NCI-H1694 (cell line): ENCODE measurements at places on chromosomes 16 and 17.
A peak's percentile ranks its signal among the peaks of the same experiment; 100 is the strongest.

- DNase-seq: no peak
These were observed 13.7 kb downstream of the KANSL1 start for GRCh38 chr17:46179375-46179999.

- no peak for DNase-seq
These were observed 9.9 kb downstream of the TMIGD1 start for GRCh38 chr17:30323895-30324319.

GRCh38 chr16:22739077-22739476 is 74.9 kb upstream of the HS3ST2 start:
- no peak for DNase-seq

GRCh38 chr16:48517493-48517892 is 92.5 kb downstream of the N4BP1 start:
- no peak for DNase-seq

GRCh38 chr17:41544935-41545334 is 16.8 kb upstream of the KRT19 start:
- no peak for DNase-seq

DNA sequence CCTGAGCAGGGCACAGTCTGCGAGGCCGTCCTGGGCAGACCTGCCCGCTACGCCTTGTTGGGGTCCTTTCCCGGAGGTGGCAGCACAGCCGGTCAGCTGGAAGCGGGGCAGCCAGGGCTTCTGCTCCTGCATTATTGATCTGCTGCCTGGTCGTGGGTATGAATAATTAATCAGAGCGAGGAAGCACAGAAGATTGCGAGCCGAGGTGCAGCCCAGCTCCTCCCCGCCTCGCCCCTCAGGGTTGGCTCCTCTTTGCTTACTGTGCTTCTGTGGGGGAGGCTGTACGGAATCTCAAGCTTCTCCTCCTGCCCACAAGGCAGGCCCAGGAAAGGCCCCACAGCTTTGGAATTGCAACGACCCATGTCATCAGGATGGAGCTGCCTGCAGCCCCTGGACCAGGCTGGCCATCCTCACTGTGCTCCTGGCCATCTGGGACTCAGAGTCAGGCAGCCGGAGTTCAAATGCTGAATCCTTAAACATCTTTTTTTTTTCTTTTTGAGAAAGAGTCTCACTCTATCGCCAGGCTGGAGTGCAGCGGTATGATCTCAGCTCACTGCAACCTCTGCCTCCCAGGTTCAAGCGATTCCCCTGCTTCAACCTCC is 25.6 kb downstream of the TRARG1 start:
- DNase-seq: no peak

DNA sequence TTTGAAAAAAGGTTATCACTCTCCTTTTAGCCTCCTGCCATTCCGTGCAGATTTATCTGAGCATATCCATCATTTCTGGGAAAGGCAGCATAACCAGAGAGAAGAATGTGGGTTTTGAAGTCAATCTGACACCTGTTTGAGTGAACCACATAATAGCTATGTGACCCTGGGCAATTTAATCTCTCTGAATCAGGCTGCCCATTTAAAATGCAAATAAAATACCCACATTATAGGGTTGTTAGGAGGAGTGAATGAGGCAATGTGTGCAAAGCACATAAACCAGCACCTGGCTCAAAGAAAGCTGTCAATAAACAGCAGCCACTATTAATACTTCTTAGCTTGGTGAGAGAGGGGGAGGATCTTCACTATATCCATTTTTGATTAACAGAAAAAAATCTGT is 88.0 kb downstream of the CACNG1 start:
- no peak for DNase-seq

DNA sequence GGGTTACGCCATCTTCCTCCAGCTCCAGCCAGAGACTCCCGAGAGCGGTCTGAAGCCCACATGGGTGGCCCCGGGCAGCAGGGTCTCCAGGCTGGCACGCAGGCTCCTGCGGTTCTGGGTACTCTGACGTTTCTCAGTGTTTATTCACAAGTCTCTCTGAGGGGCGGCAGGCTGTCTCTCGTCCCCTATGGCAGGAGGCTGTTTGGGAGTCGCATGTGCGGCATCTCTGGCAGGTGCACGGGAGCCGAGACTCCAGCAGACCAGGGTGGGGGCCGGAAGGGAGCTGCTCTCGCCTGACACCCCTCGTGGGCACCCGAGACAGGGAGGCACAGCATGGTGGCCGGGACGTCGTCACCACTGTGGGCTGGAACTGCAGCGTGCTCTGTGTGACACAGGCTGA is 48.1 kb downstream of the ZNF778 start:
- DNase-seq: no peak

- DNase-seq: no peak
These were observed 2.3 kb upstream of the SCRN2 start for GRCh38 chr17:47843391-47843730.

DNA sequence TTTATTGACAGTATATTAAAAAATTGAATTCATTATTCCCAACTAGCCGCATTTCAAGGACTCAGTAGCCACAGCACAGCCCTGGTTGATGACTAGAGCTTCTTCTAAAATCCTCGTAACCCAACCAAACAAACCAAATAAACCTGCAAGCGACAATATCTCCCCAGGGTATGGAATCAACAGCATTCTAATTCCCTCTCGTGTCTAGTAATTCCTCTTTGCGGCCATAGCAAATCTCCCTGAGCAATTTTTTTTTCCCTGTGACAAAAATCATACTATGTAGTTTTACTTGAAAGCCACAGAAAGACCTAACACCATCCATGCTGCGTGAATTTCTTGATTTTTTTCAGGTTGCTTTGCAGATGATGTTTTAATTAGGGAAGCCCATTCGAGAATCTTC is 143.4 kb upstream of the MYOCD start:
- DNase-seq: no peak

DNA sequence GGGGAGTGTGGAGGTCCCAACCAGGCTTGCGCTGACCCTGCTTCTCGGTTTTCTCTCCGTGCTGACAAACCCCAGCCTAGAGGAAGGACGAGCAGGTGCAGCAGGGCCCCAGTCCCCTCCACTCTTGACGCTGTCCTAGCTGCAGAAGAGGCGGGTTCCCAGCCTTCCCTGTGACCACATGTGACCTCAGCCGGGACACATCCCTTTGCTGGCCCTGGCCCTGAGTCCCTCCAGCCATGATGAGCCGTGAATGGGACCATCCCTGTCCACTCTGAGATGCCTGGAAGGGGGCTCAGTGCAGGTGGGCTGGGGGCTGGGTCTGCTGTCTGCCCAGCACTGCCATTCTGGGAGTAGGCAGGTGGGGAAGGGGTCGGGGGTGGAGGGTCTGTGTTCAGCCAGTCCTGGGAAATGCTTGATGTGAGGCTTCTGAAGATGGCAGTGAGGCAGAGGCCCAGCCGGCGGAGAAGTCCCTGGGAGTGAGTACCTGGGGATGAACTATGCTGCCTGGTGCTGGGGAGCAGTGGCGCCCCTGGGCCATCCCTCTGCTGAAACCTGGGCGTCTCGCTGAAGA is 1.9 kb upstream of the TUBB3 start:
- DNase-seq: no peak

- no peak for DNase-seq
These were observed 4.4 kb downstream of the CD19 start for GRCh38 chr16:28935924-28936783.

DNA sequence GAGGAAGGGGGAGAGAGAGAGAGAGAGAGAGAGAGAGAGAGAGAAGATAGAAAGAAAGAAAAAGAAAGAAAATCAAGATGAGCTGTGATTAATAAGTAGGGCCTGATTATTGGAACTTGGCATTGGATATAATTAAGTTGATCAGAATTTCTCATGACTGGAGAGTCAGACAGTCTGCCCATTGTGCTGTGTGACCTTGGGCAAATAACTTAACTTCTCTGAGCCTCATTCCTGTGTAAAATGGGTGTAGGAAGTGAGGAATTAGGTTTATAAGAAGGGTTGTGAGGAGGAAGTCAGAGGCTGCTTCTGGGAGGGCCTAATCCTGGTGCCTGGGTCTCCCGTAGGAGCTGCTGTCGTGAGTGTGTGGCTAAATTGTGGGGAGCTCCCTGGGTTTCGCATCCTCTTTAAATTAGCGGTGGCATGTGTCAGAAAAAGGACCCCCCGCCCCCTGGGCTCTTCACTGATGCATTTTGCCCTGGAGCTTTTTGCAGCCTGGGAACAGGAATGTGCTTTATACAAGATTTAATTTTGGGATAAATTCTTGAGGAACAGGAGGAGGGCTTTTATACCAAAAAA is 76.0 kb downstream of the CMIP start:
- no peak for DNase-seq

- DNase-seq: no peak
These were observed 107.1 kb downstream of the ADAMTS18 start for GRCh38 chr16:77327717-77328116.

DNA sequence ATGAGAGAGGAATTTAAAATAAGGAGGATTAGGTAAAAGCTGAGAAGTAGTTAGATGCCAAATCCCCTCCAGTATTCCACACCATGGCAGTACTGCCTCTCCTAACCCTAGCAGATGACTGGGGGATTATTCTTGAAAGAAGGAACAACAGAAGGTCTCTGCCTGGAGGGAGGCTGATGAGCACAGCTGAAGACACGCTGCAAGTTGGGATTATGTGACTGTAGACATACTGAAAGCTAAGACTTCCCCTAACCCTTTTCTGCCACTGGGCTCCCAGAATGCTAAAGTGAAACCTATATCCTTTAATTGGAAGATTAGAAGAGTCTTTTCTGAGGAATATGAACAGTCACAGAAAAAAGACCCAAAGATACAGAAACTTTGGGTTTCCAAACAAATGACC is 27.7 kb upstream of the SLC46A1 start:
- no peak for DNase-seq

GRCh38 chr17:13594310-13594709 is 7.4 kb downstream of the HS3ST3A1 start:
- DNase-seq: no peak

DNA sequence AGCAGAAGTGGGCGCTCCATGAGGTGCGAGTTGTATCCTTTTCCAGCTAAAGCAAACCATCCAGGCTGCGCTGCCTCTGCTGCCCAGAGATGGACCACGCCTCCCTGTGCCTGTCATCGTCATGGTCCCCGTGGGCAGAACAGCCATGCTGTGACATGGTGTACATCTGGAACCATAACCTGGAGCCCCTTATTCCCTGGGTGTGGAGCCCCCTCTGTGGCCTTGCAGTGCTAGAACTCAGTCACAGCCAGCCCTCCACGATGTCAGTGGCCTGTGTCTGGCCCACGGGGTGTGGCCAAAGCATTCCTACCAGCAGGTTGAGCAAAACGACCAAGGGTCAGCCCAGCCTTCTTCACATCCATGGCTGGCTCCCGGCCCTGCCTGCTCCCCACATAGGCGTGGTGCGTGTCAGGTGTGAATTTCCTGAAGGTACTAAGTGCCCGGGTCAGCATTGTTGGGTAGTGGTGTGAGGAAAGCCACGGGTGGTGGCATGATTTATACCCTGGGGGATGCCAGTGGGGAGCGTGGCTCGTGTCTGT is 22.7 kb upstream of the JPT2 start:
- no peak for DNase-seq

DNA sequence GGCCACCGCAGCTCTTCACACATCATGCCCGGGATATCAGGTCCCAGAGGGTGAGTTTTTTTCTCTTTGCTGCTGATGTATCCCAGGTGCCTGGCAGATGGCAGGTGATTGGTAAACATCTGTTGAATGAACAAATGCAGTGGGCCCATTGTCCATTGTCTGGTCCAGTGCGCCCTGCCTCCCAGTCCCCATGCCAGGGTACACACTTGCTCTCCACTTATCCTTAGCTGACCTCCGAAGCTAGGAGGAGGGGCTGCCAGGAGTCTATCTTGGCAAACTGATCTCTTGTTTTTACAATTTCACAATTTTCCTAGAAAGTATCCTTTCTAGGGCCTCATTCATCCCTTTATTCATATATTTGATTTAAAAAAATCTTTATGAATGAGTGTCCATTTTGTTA is 196.0 kb downstream of the RAB11FIP4 start:
- DNase-seq: no peak

GRCh38 chr17:42071810-42072209 is 21.4 kb upstream of the C17orf113 start:
- no peak for DNase-seq

GRCh38 chr17:80313160-80313829 is 52.6 kb downstream of the RNF213 start:
- no peak for DNase-seq

- DNase-seq: no peak
These were observed 27.5 kb downstream of the TRPV2 start for GRCh38 chr17:16442594-16443510.

- no peak for DNase-seq
These were observed 2.6 kb upstream of the KRT36 start for GRCh38 chr17:41492351-41492750.

DNA sequence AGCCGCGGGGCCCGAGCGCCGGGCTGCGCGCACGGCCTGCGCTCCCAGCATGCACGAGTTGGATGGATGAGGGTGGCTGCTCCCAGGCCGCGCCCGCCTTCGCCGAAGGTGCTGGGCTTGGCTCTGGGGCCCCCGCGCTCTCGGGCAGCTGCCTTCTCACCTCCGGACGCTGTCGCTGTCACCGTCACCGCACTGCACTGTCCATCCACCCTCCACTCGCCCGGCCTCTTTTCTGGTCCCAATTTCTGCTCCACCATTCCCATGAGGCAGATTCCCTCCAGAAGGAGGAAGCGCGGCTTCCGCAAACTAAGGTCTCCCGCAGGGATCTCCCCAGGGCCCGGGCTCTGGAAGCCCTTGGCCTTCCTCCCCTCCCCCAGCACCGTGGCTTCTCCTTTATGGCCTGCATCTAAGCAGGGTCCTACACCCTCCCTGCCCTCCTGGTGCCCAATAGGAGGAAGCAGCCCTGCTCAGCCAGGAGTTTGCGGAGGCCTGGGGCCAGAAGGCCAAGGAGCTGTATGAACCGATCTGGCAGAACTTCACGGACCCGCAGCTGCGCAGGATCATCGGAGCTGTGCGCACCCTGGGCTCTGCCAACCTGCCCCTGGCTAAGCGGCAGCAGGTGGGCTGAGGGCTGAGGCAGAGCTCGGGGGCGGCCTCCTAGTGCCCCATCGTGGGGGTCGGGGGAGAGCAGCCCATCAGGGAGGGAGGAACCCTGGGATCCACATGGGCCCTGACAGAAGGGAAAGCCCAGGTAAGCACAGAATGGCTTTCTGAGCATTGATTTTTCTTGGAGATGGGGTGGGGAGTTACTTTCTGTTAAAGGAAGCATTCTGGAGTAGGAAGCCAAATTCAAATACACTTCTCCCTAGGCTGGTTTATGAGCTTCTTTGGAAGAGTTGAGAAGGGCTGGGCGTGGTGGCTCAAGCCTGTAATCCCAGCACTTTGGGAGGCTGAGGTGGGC is 899 bp downstream of the ACE start:
- DNase-seq: no peak

GRCh38 chr16:66275775-66276428 is 90.6 kb upstream of the CDH5 start:
- DNase-seq: peak; percentile 74

- no peak for DNase-seq
These were observed 234.7 kb upstream of the SDK2 start for GRCh38 chr17:73878923-73879322.

DNA sequence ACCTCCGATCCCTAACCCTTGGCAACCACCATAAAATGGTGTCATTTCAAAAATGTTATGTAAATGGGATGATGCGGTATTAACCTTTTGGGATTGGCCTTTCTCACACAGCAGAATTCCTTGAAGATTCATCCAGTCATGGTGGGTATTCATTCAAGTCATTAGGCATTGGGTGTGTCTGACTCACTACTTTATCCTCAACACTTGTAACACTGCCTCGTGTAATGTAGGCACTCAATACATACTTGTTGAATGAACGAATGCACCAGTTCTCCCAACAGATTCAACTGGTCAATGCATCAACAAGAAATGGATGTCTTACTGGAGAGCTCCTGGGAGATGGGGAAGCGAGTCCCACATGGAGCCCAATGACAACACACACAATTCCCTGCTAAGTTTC is 21.8 kb upstream of the GAN start:
- DNase-seq: no peak
